Fibroblast of skin of abdomen (primary cell): ENCODE measurements at places on chromosomes 3 and 15.
A peak's percentile ranks its signal among the peaks of the same experiment; 100 is the strongest.

- no peak for DNase-seq
These were observed 62.4 kb downstream of the GASK1A start for GRCh38 chr3:43041517-43041916.

DNA sequence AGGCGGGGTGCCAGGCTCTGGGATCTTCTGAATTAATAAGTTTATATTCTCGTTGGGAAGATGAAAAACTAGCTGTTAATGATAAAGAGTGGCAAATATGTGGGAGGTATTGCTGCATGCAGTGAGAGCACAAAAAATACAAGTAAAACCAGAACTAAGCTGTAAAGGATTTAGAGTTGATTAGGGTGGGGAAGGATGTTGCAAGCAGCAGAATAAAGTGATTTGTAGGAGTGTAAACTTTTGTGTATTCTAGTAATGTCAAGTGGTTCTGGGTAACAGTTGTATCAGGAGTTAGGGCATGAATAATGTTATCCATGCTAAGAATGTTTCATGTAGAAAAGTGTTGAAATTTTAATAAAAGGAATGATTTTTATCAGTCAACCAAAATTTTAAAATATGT, 18.1 kb downstream of the CRYBG3 start:
- DNase-seq = no peak

GRCh38 chr3:177050501-177051237, 146.6 kb downstream of the TBL1XR1 start:
- DNase-seq = peak; percentile 53

DNA sequence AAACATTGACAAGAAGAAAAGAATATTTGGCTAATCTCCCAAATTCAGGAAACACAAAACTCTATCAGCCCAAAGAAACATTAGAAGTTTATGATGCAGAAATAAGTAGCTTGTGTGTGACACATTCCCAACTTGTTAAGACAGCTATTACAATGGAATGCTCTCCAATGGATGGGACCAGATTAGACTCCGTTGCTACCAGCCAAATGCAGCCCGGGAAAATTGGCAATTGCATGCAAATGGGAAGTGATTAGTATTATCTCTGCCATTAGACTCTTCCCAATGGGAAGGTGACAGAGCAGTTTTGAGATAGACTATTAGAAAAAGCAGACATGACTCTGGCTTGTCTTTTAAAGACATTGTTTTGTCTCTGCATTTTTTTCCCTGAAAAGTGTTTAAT, 37.4 kb upstream of the KCNMB2 start:
- peak; percentile 8 for DNase-seq

- DNase-seq = no peak
These were observed 402.1 kb upstream of the SUCLG2 start for GRCh38 chr3:68056556-68056955.

DNA sequence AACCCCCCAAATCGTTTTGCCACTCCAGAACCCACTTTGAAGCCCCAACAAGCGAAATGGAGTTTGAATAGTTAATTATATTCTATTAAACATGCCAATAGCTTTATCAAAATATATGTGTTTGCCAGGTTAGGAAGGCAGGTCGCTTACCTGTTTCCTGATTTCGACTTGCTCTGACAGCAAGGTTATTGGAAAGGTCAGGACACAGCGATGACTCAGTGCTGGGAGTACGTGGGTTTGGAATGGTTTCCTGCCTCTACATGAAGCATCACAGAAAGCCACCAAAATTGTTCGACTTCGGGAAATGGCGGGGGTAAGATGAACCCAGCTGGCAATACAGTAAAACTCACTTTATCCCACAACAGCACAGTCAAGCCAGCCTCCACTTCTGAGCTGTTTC, 135.6 kb upstream of the ABI3BP start:
- no peak for DNase-seq

- DNase-seq = no peak
These were observed 51.1 kb downstream of the ZIC4 start for GRCh38 chr3:147355084-147355752.

DNA sequence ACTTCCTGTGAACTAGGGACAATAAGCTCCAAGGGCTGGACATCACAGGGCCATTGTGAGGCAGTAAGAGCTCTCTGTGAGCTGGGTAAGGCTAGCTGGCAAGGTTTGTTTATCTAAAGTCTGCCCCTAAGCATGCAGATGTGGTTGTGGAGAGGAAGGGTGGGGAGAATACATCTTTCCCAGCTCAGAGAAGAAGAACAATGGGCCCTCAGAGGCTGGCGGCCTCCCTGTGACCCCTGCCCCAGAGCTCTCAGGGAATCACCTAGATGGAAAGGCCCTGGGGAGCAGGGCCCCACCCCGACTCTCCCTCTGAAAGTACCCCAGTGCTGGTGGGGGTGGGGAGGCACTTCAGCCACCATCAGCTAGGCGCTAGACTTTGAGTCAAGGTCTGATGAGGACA, 4.3 kb upstream of the AP3B2 start:
- DNase-seq = no peak

GRCh38 chr15:68436680-68437079, 4.7 kb upstream of the ITGA11 start:
- no peak for DNase-seq

GRCh38 chr3:184016169-184016570, 1.5 kb downstream of the ABCC5 start:
- no peak for DNase-seq

DNA sequence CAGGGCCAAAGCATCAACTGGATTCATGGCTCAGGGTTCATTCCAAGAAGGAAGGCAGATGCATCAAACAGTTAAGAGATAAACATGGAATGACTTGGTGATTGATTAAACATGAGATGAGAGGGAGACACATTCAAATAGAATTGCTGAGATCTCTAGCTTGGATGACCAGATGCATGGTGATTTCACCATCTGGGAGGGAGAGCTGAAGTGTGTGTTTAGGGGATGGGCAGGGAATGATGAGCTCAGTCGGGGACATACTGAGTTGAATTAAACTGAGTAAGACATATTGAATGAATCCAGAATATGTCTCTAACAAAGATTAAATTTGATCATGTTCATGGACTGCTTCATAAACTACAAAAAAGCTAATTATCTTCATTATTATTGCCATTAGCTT, 35.5 kb downstream of the CADPS start:
- no peak for DNase-seq
